ENCODE measurements at places on chromosomes 7 and 10.

DNA sequence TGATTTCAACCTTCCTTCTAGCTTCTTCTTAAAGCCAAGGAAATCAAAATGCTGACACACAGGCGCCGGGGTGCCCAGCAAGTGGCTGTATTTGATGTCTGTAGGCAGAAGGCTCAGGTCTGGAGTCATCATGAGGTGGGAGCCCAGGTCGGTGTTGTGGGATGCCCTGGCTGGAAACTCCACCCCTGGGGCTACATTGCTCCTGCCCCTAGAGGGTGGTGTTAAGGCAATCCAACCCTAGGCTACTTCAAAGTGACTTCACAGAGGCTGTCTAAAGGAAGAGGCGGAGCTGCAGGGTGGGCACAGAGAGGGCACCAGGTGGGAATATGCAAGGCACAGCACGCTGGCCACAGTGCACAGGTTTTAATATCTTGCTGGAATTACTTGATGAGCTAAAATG is 200.9 kb downstream of the ADAM12 start:
- DNase-seq = no peak

DNA sequence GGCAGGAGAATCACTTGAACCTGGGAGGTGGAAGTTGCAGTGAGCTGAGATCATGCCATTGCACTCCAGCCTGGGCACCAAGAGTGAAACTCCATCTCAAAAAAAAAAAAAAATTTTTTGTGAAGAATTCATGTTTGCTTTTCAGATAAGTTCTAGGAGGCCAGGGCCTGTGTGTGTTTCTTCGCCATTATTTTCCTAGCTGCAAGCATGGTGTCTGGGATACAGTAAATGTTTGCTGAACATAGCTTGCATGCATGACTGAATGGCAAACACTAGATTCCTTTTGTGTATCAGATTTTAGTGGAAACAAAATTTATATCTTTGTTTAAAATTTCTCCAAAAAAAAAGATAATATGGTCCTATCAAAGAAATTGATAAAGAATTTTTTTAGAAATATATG is 9.7 kb upstream of the MACC1 start:
- DNase-seq = no peak

- DNase-seq = no peak
Measured at GRCh38 chr7:26188957-26189541, 11.5 kb downstream of the HNRNPA2B1 start.

DNA sequence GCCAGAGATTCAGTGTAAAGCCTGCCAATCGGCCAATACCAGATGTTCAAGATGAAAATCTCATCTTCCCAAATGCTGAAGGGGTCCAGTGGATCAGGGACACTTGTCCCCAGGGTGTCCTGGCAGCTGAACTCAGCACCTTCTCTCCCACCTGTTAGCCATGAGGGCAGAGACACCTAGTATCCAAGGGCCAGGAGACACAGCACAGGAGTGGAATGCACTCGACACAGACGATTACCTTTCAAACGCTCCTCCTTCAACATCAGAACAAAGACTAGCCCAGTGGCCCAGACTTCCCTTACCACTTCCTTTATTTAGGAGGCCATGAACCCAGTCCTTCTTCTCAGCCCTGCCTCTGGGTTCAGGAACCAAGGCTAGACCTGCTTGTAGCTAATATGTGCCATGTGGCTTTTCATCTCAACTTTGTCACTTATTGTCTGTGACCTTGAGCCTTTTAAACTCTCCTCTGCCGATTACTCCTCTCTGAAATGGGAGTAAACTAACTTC is 180.3 kb upstream of the PLXNA4 start:
- no peak for DNase-seq

DNA sequence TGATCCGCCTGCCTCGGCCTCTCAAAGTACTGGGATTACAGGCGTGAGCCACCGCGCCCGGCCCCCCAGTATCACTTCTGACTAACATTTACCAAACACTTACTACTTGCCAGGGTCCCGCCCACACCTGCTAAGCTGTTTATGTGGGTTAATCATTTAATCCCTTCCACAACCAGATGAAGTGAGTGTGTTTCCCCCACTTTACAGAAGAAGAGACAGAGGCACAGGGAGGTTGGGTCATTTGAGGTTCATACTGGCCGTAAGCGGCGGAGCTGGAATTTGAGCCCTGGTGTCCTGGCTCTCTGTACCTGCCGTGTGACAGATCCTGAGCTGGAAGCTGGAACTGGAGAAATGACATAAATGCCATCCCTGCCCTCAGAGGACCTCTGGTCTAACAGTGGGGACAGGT is 15.1 kb upstream of the VPS37D start:
- DNase-seq = no peak

DNA sequence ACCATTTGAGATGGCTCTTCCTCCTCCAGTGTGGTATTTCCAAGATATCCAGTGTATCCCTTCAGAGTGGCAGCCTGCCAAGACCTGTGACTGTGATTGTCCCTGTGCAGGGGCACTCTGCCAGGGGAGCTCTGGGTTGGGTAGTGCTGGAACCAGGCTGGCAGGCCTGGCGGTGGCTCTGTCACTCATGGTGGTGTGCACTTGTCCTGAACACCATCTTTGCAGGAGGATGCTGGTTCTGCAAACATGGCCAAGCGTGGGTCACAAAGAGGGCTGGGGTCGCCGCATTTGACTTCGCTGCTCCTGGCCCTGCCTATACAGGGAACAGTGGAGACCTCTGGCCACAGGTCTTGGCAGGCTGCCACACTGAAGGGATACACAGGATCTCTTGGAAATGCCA is 205.2 kb downstream of the PRPF18 start:
- DNase-seq = no peak

DNA sequence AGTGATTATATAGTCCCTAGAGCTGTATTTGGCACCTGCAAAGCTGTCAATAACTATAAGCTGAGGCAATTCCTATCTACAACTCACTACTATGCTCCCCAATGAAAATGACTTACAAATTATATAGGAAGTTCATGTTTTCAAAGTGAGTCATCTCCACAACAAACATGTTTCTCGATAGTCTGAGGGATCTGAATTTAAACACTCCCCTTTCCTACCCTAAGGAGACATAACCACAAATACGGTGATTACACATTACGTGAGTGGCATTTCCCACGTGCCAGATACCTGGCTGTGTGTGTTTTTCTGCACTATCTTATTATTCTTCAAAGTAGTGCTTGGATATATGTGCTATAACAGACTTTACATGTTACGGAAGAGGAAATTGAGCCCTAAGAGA is 122.5 kb upstream of the C1QL3 start:
- no peak for DNase-seq

DNA sequence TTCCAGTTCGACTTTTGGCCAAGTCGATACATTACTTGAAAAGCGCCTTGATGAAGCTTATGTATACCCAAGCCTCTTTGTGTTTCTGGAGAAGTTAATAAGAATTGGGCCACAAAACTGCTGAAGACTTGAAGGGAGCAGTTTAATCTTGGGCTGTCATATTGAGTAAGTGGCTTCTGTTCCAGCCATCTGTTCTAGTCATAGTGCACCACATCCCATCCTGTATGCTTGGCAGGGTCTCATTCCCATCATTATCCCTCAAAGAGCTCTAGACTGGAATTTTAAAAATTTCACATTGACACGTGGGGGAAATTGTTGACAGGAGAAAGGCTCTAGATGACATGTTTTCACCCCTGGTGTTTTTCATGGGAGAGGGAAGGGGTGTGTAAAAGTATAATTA is 196.6 kb upstream of the PLPP4 start:
- no peak for DNase-seq

DNA sequence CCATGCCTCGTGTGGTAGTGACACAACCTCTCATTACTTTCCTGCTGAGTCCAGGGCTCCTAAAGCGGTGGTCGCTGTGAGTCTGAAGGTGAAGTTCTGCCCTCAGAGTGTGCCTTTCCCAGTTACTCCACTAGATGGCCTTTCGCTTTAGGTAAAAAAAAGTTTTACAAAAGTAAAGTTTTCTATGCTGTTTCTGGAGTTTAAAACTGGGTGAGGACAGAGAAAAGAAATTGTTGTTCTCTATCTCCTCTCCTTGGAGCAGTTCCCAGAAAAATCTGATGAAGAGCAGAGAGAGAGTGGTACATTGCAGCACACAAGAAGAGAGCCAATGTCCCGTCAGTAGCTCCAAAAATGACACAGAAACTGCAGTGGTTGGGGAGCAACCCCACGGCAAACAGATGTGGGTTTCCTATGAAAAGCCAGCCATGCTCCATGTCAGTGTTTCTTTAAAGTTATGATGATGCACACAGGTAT is 257.1 kb downstream of the GLI3 start:
- no peak for DNase-seq

- no peak for DNase-seq
Measured at GRCh38 chr7:70242826-70243225, 644.6 kb downstream of the AUTS2 start.

- no peak for DNase-seq
Measured at GRCh38 chr7:29511851-29512250, 51.8 kb upstream of the PRR15 start.

DNA sequence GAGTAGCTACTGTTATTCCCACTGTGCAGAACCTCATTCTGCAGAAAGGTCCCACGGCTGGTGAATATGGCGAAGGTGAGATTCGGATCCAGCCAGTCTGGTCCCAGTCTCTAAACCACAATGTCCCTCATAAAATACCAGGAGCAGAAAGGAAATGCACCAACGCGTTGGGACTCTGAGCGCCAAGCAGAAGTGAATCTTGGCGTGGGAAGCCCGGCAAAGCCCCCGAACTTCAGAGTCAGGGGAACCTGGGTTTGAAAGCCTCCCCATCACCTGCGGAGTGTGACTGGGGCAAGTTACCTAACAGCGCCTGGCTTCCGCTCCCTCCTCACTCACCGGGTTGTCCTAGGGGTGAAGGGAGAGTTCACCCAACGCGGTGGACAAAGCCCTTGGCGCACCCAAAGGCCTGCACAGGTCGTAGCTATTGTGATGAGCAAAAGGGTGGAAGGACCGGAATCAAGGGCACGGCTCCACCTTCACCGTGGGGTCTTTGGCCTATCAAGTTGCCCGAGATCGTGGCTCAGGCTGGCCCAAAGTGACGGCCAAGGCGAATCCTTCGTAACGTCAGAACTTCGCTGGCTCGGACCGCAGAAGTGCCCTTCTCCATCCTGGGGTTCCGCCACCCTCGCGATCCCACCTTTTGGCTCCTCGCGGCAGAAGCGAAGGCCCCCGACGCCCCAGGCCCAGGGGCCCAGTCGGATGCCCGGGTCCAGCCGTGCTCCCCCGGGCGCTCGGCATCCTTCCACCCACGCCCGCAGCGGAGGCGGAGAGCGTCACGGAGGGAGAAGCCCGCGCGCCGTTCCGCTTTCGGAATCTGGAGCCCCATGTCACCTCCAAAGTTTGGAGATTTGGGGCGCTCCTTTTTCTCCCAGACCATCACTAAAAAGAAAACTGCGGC is 811 bp downstream of the RGS10 start:
- no peak for DNase-seq

GRCh38 chr7:770741-771166 is 43.7 kb upstream of the PRKAR1B start:
- DNase-seq = no peak

DNA sequence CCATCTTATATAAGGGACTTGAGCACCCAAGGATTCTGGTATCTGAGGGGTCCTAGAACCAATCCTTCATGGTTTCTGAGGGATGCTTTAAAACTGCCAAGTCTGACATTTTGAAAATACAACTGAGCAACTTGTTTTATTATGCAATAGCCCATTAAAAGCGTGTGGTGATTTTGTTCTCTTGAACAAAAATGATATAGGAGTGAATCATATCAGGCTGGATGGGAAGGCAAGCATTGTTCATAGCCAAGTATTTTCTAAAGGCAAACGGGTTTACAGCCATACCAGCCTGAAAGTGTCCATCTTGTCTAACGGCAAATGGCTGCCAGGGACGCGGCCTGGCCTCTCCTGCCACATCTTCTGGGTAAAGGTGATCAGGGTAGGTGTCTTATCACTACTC is 23.4 kb downstream of the RPP38 start:
- DNase-seq = no peak

GRCh38 chr10:11213137-11213536 is 195.5 kb downstream of the CELF2 start:
- no peak for DNase-seq

GRCh38 chr10:126242397-126243260 is 145.6 kb downstream of the ADAM12 start:
- DNase-seq = no peak

GRCh38 chr10:97078261-97078937 is 107.4 kb downstream of the SLIT1 start:
- no peak for DNase-seq

DNA sequence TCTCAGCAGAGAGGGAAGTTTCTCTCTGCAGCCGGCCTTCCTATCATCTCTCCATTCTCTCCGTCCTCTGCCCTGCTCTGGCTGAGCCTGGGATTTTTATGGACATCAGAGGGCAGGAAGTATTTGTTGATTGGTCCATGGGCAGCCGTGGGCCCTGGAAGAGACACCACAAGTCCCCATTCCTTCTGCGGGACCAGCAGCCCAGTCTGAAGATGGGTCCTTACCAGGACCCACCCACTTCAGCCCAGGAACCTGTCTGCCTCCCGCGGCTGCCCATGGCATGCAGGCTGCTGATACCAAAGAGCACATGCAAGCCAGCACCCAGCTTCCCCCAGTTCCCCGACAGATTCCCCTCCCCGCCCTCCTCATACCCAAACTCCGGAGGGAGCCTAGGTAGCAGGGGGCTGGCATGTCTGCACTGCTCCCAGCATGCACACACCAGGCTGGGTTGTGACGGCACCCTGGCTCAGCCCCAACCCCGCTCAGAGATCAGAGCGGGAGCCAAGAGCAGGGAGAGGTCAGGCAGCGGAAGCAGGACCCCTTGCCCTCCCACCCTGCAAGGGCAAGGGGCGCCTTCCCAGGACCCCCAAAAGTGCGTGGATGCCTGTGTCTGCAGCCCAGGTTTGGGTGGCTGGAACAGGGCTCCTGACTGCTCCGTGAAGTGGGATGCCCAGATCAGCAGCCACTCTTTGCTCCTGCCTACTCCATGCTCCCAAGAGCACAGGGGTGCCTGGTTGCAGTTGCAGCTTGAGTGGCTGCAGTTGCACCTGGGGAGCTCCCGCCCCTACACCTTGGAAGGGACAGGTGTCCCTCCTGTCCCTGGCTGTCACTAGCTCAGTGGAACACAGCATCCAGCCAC is 538.6 kb upstream of the POT1 start:
- no peak for DNase-seq

DNA sequence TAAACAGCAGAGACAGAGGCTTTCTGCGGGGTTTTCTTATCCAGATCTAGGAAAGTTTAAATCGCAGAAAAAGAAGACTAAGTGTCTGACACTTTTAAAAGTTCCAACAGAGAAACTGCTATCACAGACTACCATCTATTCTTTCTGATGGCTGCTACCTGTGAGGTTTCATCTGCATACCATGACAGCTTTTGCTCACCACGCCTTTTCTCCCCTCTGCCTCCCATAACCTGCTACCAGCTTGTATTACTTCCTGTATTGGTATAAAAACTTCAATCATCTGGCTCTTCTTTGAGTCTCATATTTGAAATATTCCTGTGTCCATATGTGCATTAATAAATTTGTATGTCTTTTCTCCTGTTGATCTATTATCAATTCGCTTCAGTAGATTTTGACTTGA is 34.1 kb upstream of the RTKN2 start:
- DNase-seq = no peak

DNA sequence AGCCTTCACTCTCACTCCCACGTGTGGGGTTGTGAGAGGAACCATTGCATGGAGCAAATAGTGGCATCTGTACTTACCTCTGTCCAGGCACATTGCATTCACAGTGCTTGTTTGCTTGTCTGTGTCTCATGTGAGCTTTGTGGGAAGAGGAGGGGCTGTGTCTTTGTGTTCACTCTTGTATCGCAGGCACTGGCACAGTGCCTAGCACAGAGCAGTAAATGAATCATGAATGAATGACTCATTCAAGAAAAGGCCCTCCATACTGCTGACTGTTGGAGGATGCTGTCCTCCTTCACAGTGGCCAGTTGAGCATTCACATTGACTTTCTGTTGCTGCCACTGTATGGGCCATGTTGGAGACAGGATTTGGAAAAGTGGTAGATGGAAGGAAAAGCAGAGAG is 125.3 kb downstream of the SORCS3 start:
- DNase-seq = no peak

Data from NCI-H2081 treated with DMSO at 0.1 percent for 48 hours (cell line).